IPS DF 19.7 (cell line): ENCODE measurements at places on chromosomes 7 and 10.

- no peak for DNase-seq
Observed at GRCh38 chr10:49178489-49179471, 9.4 kb downstream of the TMEM273 start.

DNA sequence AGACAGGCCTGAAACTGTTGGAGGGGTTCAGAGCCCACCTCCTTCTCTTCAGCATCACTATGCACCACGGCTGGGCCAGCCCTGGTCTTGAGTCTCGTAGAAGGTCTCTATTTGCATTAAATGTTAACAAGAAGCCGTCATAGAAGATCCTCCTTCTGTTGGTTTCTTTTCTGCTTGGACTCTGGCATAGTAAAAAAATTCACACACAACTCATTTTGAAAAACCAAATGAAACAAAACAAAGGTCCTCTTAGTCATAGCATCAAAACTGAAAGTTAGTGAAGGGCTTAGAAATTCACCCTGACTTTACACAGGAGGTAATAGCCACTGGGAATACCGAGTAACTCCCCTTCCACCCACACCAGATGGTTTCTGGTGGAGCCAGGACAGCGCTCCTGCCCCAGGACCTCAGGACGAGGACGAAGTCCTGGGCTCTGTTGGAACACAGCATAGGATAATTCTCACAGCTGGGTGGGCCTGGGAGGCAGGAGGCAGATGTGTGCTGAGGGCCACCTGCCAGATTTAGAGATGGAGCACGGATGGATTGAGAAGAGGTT, 248.4 kb upstream of the KLF6 start:
- no peak for DNase-seq

- no peak for DNase-seq
Observed at GRCh38 chr7:17671956-17672355, 268.3 kb downstream of the SNX13 start.

DNA sequence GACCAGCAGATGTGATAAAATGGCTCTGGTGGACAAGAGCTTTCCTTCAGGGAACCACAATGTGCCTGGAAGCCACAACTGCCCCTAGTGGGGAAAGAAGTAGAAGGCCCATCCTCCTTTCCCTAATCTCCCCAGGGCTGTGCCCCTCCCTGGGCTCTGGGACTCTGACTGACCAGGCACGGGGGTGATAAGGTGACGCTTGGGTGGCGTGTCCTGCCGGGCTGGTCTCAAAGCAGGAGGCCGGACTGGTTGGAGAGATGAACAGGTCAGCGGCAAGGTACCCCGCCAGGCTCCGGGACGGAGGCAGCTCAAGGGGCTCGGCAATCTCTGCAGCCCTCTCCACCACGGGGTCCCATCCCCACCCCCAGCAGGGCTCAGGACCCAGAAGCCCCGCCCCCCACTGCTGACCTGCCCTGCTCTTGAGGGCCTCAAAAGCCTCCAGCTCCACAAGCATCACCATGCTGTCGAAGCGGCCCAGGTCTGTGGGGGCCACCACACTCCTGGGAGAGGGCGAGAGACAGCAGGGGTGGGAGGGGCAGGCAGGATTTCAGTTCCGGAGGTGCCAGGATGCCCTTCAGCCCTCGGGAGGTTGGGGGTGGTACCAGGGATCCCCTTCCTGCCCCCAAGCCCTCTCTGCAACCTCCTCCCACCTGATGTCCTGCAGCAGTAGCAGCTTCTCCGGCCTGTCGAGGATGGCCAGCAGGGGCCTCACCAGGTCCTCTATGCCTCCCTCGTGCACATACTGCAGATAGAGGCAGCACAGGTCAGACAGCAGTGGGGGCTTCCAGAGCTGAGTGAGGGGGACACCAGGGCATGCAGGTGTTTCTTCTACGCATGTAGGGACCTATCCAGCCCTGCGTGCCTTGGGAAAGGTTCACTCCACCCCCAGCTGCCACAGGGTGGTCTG, 12.2 kb downstream of the LZTS2 start:
- no peak for DNase-seq

GRCh38 chr7:88344271-88344670, 37.6 kb upstream of the STEAP4 start:
- DNase-seq, result no peak
